ENCODE measurements at places on chromosomes 3 and 15.

DNA sequence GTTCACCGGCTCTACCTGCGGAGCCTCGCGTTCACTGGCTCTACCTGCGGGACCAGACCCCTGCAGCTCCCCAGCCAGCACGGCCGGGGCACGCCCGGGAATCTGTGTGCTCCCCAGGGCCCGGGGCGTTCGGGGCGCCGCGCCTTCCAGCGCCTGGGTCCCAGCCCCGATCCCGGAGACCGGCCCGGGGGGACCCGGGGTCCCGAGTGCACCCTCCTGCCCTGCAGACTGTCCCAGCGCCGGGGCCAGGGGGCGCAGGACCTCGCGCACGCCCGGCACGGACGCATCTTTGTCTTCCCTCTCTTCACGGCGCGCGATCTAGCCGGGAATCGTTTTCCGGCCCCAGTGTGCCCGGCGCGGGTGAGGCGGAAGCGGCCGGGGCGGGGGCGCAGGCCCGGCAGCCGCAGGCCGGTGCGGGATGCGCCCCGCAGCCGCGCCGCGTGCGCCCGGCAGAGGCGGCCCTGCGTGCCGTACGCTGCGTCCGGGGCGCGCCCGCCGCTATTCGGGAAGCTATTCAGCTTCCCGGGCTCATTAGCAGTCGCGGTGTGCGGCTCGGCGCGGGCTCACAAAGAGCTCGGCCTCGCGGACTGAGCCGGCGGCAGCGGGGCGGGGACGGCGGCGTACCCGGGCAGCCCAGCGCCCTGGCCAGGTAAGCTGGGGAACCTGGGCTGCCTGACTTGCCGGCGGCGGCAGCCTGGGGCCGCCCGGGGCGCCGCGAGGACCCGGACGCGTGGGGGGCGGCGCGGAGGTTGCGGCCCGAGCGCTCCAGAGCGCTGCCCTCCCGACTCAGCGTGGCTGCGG lies at the start of gene APBA2:
Gene APBA2, plus strand, starts transcription at position 345 of the 801 bp plus-strand sequence. CDS start 167,911 bp downstream, outside the sequence.
- DNase-seq: peak; percentile 54

DNA sequence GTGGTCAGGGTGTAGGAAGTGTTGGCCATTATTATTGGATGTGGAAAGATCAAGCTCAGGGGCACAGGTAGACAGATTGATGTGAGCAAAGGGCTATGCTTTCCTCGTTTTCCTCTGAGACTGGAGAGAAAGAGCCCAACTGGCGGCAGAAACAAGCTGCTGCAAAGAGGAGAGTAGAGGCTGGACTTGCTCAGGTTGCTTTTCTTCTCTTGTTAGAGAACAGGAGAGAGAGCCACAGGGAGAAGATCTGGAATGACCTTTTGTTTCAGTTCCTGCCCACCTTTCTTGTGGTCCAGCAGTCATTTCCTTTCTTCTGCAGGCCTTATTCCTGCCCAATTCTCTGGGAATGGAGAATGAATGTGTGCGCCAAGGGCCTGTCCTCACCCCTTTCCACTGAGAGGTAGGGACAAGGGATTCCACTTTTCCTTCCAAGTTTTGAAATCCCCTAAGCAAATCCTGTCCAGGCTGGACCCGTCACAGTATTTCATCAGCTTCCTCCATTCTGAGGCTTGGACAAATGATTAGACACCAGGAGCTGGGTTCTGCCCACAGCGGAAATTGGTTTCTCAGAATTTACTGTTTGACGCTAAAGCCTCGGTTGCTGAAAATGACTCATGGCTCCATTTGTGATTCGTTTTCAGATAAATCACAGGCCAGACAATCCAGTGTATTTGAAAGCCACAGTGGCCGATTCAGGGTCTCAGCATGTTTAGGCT lies 16.1 kb downstream of the ZNF80 start:
- peak; percentile 34 for DNase-seq

DNA sequence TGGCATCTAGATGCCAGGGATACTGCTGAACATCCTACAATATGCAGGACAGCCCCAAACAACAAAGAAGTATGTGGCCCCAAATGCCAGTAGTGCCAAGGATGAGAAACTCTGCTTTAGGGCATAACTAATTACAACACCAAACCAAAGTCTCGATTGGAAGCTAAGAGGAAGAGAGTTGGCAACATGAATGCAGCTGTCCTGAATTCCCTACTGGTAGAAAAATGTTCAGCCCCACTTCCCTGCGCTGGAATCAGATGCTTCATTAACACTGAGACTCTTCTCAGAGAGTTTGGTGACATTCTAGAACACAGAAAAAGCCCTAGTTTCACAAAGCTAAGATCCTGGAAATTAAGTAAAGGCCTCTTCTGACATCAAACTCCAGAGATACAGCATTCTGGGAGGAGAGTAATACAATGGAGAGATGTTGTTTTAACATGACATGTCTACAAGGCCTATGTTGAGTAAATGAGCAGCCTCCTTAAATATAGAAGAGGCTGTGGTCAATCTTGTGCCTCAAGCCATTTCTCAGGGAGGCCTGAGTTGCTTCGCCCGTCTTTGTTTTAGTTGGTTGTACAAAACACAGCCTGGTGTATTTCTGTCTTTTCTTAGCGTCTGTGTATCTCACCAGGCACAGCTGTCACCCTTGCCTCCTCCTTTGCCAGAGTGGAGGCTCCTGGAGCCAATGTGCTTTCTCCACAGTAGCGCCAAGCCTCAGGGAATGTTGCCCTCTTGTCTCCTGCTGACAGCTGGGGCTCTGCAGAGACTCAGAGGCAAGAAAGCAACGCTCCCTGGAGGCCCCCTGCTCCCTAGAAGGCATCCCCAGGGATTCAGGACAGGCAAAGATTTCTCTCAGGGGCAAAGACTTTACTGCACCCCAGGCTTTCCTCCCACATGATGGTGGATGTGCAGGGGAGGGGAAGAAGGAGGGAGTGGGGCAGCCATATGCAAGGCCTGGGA lies 25.1 kb upstream of the CTNNB1 start:
- DNase-seq: no peak

- DNase-seq: no peak
Observed at GRCh38 chr3:127676921-127677351, 4.2 kb downstream of the ABTB1 start.

DNA sequence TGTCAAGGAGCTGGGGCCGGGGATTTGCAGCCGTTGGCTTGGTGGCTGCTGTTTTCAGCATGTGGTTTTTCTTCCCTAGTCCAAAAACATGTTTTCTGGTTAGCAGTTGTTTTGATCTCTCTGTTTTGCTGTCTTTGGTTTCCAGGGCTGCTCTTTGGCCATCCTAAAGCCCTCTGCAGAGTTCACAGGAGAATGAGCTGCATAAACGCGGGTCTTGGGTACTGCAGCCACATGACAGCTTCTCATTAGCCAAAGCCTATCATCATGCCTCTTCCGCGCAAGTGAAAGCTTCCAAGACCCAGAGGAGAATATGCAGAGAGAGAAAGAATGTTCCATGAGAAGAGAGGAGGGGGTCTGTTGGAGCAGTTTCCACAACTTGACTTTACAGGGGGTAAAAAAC lies 138.5 kb downstream of the NTRK3 start:
- DNase-seq: no peak

- DNase-seq: no peak
Observed at GRCh38 chr3:154242766-154243165, 81.5 kb downstream of the DHX36 start.

DNA sequence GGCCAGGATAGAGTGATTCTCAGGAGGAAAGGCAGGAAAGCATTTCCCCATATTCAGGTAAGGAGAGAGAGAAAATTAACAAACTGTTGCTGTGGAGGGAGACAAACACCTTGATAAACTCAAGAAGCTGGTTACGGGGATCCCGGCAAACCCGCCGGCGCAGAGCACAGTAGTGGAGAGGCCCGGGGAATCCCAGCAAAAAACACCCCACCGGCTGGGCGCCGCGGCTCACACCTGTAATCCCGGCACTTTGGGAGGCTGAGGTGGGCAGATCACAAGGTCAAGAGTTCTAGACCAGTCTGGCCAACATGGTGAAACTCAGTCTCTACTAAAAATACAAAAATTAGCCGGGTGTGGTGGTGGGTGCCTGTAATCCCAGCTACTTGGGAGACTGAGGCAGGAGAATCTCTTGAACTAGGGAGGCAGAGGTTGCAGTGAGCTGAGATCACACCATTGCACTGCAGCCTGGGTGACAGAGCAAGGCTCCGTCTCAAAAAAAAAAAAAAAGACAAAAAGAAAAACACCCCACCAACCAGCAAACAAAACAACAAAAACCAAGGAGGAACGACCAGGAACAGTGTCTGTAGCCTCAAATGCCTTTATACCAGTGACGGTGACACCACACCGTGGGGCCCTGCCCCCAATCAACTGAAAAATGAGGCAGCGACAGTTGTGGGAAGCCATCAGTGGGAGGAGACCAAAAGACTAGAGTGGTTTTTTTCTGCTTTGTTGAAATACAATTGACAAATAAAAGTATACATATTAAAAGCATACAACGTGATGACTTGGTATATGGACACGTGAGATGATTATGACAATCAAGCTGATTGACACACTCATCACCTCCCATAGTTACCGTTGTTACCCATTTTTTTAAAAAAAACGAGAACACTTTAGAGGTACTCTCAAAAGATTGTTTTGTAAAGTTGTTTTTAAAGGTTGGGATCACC lies 40.2 kb upstream of the IDH2 start:
- DNase-seq: peak; percentile 57

DNA sequence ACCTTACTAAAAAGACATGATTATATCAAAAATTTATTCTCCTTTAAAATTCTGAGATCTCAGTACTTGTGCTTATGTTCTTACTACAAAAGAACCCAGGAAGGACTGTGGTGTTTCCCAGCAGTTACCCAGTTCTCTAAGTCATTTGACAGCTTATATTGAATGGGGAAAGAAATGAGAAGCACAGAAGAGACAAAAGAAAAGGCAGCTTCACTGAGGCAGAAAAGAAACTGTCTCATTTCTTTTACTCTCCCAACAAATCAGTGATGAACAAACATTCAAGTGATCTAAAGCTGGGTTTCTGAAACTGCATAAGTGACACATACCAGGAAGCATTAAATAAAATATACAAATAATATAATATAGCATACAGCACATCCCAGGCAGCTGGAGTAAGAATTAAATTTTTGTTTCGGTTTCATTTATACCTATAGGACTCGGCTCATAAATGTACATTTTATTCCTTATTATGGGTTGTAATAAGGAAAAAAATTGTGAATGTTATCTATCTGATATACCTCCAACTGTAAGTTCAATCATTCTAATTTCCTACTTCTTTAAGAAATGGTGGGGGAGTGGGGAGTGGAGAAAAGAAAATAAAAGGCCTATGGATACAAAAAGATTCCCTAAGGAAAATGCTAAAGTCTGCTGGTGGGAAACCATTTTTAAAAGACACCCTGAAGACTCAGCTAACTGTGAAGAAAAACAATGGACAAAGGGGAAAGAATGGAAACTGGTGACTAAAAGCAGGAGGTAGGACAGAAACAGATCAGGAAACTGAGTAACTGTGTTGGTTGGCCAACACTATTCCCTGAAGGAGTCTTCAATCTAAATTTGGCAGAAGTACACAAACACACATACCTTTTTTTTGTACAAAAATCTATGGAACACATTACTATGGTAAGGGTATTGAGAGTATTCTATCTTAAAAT lies 156.8 kb downstream of the TBC1D5 start:
- no peak for DNase-seq

GRCh38 chr15:40932156-40932555 lies 3.0 kb downstream of the DLL4 start:
- DNase-seq: no peak

GRCh38 chr15:85689729-85690128 lies 105.0 kb downstream of the KLHL25 start:
- DNase-seq: peak; percentile 65

DNA sequence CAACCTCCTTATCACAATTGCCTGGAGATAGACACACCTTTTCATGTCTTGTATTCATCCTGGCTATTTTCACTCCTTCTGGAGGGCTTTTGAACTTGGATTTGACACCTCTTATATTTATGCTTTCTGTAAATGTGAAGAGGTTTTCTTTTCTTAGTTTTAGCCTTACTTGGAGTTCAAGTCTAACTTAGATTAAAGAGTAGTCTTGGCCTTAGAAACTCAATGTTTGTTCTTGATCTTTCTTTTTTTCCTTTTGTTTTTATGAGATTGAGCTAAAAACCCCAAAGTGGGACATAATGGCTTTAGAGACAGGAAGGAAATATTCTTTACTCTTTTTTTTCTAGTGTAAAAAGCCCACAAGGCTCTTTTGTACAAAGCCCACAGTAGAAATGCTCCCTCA lies 1054.9 kb downstream of the ROBO1 start:
- no peak for DNase-seq

DNA sequence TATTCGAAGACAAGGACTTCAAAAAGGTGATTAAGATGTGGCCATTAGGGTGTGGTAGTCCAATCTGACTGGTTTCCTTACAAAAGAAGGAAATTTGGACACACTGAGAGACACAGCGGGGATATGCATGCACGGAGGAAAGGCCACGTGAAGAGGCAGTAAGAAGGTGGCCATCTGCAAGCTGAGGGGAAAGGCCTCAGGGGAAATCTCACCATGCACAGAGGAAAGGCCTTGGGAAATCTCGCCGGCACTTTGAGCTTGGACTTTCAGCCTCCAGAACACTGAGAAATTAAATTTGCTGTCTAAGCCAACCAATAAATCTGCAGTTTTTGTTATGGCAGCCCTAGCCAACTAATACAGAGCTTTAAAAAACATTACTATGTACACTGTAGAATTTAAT lies 78.8 kb downstream of the DLG1 start:
- DNase-seq: no peak

DNA sequence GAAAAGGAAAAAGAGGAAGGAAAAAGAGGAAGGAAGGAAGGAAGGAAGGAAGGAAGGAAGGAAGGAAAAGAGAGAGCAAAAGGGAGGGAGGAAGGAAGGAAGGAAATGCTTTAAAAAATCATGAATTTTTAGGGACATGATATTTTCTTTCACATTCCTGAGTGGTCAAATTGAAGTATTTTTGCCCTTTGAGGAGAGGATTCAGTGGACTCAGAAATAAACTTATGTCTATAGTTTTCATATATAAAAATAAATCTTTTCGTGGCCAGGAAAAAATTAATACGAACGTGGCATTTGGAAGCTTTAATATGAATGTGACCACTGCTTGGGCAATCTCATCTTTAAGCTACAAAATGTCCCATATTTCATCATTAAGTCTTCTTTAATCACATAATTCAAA lies 183.0 kb upstream of the TMCO5A start:
- no peak for DNase-seq

DNA sequence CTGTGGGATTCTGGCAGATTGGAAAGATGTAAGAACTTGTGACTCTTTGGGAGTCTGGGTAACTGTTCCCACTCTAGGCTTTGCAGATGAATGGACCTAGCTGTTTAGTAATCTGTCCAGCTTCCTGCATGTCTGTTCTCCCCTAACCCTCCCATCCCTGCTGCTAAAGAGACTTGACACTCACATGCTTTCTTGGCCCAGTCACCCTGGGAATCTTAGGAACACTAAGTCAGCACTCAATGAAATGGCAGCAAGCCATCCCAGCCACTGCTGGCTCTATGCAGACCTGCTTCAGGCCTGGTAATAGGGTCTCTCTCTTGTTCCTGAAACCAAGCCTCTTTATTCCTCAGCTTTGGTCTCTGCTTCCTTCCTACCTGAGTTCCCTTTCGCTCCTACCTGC lies 63.7 kb upstream of the THSD4 start:
- DNase-seq: no peak

GRCh38 chr15:36472672-36473071 lies 106.8 kb upstream of the CDIN1 start:
- no peak for DNase-seq

- DNase-seq: peak; percentile 62
Observed at GRCh38 chr15:62066663-62067447, at the start of gene C2CD4A. Gene C2CD4A (plus strand): TSS chr15:62066977. CDS start chr15:62067614, 637 bp downstream.

- DNase-seq: no peak
Observed at GRCh38 chr3:134376385-134376765, 2.1 kb upstream of the AMOTL2 start.

GRCh38 chr3:39843440-39843839 lies 34.0 kb downstream of the MYRIP start:
- DNase-seq: no peak

GRCh38 chr15:68700455-68701123 lies 120.1 kb downstream of the ANP32A start:
- DNase-seq: no peak
